ENCODE measurements at places on chromosomes 2 and 18.
A peak's percentile ranks its signal among the peaks of the same experiment; 100 is the strongest.

DNA sequence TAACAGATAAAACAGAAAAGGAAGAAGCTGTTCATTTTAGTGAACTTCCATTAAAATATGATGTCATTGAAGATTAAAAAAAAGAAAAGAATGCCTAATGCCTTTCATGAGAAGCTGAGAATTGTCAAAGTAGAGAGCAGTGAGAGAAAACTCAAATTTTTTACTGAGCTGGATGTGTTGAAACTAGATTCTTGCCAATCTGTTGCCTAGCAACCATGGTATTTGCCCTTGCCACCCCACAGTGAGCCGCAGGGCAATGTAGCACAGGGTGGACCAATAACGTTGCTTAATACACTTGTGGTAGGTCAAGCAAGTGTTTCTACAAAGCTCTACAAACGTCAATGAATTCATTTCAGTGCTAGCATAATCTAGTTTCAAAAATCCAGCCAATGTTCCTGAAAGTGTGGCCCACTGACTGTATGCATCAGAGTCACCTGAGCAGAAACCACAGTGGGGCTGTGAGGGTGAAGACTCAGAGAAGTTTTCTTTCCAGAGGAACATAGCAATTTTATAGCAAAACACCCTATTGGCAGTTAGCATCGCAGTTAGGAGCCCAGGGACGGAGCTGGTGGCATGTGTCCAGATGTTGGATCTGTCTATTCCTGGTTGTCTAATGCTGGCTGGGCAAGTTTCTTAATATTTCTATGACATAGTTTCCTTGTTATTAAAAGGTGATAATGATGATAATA, 132.2 kb downstream of the DOCK10 start:
- peak; percentile 67 for DNase-seq

DNA sequence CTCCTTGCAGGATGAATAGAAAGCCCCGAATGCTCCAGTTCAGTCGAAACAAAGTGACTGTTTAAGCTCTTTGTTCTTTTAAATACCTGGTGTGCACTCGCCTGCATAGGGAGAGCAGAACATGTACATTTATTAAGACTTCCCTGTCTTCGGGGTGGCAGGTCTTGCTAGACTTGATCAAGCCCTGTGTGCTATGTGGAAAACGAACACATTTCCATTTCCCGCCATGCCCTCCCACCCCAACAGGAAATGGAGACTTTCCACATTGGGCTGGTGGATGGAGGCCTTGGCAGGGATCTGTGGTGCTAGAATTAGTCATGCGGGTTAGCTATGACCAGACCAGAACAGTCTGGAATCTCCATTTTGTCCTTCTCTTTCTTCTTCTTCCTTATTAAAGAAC, 321.0 kb upstream of the THSD7B start:
- no peak for DNase-seq

DNA sequence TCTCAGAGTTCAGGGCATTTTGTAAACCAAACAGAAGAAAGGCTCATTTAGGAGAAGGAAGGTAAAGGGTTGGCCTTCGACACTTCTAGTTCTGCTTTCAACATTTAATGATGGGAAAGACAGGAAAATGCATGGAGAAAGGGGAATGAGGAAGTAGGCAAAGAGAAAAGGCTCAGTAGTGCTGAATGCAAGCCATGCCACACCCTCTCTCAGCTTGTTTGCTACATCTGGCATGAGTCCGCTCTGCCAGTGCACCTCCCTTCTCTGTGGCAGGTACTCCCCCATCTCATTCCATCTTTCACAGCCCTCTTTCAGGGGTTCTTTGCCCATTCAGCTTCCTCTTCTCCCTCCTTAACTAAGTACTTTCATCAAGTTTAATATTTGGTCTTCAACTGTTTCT, 120.9 kb upstream of the ITGB6 start:
- no peak for DNase-seq

GRCh38 chr2:101342625-101343008, 34.1 kb upstream of the RNF149 start:
- DNase-seq: no peak

DNA sequence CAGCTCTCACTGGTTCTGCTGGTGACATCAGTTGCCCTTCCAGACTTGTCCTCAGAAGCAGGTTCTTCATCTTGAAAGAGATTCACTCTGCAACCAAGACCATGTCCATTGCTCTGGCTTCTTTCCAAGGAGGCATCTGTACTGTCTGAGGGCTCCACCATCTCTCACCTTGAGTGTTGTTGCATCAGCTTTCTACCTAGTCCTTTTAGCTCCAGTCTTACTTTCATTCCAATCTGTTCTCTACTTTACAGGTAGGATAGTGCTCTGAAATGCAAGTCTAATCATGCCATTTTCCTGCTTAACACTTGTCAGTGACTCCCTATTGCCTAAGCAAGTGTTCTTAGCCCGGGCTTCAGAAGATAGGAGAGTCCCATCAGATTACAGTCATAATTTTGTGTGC, 117.7 kb downstream of the EN1 start:
- DNase-seq: no peak

- no peak for DNase-seq
These were observed 126.4 kb upstream of the HAAO start for GRCh38 chr2:42918671-42919318.

GRCh38 chr2:37906131-37906530, 19.0 kb upstream of the RMDN2 start:
- DNase-seq: no peak

DNA sequence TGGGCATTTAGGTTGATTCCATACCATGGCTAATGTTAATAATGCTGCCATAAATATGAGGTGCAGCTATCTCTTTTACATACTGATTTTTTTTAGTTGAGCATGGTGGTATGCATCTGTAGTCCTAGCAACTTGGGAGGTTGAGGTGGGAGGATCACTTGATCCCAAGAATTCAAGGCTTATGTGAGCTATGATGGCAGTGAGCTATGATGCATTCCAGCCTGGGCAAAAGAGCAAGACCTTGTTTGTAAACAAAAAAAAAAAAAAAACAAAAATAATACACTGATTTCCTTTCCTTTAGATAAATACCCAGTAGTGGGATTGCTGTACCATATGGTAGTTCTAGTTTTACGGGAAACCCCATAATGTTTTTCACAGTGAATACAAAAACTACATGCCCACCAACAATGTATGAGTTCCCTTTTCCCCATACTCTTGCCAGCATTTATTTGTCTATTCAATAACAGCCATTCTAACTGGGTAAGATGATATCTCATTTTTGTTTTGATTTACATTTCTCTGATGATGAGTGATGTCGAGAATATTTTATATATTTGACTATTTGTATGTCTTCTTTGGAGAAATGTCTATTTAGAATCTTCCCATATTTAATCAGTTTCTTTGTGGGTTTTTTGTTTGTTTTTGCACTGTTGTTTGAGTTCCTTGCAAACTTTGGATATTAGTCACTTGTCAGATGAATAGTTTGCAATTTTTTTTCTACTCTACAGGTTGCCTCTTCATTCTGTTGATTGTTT, 281.0 kb upstream of the KYNU start:
- no peak for DNase-seq

DNA sequence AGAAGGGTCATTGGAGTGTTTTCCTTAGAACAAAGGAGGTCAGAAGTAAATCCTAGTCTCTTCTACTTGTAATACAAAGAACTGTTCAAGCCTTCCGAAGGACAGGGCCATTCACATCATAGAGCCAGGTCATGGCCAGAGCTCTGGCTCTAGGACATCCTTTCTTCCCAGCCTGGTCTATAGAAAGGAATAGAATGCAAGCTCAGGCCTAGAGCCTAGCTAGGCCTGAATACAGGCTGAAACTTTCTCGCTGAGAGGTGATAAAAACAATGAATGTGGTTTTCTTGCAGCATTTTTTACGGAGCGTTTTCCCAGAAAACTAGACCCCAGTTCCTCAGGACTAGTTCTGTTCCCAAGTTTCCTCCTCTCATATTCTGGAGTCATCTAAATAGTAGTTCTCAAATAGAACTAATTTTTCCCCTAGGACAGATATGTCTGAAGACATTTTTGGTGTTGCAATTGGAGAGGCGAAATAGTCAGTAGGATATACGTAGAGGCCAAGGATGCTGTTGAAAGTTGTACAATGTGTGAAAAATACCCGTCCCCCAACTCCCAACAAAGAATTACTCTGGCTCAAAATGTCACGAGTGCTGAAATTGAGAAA, 6.8 kb downstream of the UGT1A6 start:
- no peak for DNase-seq

DNA sequence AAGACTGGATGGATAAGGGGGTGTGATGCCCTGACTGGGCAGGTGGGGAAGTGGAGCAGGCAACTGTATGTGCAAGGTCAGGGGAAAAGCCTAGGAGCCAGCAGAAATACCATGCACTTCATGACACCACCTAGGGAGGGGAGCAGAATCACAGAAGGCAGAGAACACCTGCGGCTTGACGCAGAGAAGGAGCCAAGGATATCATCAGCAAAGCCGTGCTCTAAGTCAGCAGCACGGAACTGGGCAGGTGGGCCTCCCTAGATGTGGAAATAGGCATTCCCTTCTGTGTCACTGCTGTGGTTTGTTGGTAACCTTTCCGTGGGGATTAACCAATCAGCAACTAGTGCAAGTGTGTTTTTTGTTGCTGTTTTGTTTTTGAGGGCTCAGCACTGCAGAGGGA, 41.3 kb downstream of the HDLBP start:
- DNase-seq: no peak

DNA sequence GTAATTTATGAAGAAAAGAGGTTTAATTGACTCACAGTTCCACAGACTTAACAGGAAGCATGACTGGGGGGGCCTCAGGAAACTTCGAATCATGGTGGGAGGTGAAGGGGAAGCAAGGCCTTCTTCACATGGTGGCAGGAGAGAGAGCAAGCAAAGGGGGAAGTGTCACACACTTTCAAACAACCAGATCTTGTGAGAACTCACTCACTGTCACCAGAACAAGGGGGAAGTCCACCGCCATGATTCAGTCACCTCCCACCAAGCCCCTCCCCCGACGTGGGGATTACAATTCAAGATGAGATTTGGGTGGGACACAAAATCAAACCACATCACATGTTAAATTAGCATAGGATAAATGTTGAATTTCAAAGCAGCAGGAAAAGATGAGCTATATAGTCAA, 56.2 kb downstream of the STRADB start:
- no peak for DNase-seq

DNA sequence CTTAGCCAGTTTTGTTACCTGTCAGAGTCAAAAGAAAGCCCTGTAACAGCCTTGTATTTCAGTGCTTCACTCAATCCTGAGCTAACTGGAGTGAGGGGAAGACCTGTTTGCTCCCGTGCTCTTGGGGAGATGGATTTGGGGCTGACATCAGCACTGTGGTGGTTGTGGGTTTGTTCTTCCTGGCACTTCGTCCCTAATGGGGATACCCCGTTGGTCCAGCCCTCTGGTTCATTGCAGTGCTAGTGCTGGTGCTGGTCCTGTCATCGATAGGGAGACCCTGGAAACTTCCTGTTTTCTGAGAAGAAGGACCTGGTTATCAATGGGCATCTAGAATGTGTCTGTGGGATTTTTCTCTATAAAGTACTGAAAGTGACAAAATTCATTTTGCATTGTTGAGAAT, 205.4 kb downstream of the ZNF407 start:
- DNase-seq: no peak

GRCh38 chr2:206805887-206806607, 40.6 kb downstream of the FASTKD2 start:
- DNase-seq: no peak

DNA sequence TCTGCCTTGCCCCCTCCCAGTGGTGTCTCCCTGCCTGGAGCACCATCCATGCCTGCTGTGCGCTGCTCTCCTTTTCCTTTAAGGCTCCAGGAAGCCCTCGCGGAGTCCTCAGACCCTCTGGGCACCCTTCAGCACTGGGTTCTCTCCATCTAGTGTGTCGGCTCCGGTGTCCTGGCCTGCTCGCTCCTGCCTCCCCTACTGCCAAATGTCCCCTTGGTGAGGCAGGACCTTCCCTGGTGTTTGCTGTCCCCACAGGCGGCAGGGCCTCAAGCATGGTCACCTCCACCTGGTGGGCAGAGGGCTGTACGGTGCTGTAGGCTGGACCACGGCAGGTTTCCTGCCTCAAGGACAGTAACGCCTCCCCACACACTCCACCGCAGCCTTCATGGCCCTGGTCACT, 90.2 kb downstream of the DGKD start:
- DNase-seq: no peak

DNA sequence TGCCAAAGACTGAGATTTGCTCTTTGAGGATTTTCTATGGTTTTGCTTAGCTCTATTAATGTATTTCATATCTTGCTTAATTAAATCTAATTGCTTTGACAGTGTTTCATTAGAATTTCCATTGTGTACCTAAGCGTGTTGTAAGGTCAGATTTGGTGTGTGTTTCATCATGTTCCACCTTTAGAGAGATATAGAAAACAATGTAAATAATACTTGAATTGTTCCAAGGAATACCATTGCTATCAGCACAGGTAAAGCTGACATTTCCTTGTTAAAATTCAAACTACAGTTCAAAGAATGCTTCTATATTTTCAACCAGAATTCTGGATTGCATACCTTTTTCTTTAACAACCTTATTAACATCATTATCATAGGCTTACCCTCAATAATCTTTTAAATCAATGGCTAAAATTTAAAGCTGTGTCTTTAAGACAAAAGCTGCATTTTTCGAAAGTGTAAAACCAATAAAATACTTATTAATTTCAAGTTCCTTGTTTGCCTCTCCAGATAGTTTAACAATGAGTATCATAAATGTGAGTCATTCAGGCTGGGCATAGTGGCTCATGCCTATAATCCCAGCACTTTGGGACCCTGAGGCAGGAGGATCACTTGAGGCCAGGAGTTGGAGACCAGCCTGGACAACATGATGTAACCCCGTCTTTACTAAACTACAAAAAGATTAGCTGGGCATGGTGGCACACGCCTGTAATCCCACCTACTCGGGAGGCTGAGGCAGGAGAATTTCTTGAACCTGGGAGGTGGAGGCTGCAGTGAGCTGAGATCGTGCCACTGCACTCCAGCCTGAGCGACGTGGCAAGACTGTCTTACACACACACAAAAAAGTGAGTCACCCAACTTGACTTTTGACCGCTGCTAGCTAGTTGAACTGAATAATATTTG, 188.0 kb upstream of the PKDCC start:
- no peak for DNase-seq

DNA sequence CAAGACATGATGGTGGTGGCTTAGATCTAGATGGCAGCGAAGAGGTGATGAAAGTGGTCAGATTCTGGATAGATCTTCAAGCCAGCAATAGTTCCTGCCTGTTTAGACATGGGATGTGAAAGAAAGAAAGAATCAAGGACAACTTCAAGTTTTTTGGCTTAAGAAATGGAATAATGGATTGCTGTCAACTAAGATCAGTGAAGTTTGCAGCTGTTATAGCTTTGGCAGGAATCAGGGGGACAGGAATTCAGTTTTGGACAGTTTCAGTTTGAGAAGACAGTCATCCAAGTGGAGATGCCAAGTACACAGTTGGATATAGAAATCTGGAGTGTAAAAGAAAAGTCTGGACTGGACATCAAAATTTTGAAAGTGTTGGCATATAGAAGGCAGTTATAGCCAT, 283.7 kb upstream of the PKDCC start:
- no peak for DNase-seq

GRCh38 chr2:223297788-223298187, 245.8 kb downstream of the KCNE4 start:
- peak; percentile 17 for DNase-seq

DNA sequence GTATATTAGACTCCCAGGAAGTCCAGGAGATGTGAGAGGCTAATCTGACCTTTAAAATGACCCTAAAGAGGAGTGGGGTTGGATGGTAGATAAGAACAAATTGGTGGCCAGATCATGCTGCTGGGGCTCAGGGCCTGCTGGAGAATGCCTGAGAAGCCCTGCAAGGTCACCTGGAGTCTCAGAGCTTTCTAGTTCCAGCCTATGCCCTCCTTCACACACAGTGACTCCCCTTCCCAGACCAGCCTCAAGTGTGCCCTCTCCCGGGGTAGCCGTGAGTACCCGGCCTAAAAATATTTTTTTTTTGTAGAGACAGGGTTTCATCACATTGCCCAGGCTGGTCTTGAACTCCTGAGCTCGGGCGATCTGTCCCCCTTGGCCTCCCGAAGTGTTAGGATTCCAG, 44.2 kb upstream of the FZD5 start:
- DNase-seq: no peak
